ENCODE measurements at places on chromosomes 2 and 18.

- no peak for DNase-seq
These were observed 65.7 kb upstream of the RTN4 start for GRCh38 chr2:55115761-55116597.

- no peak for DNase-seq
These were observed 197.1 kb downstream of the TCF4 start for GRCh38 chr18:55390898-55391297.

DNA sequence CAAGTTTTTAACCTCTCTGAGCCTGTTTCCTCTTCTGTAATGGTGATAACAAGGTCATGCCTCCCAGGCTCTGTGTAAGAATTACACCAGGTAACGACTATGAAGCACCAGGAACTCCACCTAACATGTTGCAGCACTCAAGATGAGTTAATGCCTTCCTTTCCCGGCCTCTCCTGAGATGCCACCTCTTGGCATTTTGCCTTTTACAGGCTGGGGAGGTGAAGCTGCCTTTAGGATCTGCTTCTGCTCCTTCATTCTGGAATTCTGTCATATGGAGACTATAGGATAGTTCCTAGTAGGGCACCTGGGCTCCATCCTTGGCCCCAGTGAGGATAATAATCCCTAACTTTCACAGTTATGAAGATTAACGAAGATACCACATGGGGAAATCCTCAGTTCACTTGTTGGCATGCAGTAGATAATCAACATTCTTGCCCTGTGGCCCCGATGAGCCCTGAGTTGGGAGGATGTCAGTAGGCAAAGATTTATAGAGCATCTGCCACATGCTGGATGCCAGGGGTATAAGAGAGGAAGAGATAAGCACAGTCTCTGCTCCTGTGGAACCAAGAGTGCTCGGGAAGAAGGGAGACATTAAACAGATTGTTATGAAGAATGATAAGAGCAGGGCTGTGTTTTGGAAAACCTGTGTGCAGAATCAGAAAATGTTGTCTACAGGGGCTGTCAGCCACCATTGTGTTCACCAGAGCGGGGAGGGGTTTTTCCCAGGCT, 43.9 kb upstream of the KCNF1 start:
- DNase-seq: no peak

DNA sequence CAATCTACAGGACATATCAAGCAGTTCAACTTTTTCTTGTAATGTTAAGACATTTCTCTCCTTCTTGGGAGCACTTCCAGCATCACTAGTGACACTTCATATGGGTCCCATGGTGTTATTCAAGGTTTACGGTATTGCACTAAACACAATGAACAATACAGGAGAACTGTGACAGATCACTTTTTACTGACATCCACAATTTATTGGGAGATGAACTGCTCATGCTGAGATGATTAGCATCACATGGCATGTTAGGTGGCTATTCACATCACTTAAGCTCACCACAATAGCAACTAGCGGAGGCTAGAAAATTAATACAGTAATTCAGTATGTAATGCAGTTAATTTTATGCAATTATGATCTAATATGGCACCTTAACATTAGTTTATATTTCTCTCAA, 264.4 kb downstream of the ERBB4 start:
- DNase-seq: no peak

DNA sequence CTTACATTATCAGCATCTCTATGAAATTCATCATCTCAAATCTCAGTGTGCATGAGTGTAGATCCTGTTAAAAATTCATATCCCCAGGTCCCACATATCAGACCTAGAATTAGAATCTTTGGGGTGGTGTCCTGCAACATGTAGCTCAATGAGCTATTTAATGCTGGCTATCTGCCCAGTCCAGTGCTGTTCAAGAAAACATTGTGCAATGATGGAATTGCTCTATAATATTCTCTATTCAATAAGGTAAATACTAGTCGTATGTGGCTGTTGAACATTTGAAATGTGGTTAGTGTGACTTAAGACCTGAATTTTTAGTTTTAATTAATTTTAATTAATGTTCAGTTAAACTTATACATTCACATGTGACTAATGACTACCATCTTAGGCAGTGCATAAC, 127.4 kb downstream of the NOL4 start:
- DNase-seq: no peak

DNA sequence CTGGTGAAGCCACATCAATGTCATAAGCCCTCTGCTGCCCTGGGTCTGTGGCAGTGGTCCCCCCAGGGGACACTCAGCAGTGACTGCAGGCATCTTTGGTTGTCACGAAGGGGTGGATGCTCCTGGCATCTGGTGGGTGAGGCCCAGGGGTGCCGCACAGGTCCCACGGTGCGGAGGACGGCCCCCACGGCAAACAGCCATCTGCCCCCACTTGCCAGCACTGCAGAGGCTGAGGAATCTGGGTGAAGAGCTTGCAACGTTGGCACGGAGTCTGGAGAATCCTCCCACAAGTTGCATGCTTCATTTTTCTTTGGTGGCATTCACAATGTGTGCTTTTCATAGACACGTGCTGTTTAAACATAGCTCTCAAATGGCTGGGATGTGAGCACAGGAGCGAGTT, 105.1 kb upstream of the PXDN start:
- no peak for DNase-seq

DNA sequence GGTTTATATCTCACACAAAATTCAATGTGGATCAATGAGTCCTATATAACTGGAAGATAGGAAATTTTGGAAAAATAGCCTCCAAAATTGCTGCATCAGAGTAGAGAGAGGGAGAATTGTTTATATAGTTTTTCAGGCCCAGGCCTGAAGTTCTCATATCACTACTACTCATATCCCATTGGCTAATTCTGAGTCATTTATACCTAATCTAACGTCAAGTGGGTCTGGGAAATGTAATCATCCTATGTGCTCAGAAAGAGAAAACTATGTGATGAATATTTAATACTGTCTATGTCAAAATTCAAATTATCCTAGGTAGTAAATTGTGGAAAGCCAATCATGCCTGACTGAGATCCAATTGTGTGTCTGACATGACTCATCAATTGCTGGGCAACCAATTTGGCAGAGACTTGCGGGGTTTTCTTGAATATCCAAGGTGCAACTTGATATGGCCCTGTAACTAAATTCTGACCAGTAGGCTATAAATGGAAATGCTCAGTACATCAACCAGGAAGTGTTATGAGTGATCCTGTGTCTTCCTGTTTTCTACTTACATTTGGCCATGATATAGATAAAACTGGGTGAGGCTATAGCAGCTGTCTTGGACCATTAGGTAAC, 744.4 kb downstream of the KCNJ3 start:
- DNase-seq: no peak

- DNase-seq: no peak
These were observed 3.4 kb downstream of the RAB31 start for GRCh38 chr18:9711361-9712129.

GRCh38 chr2:8277921-8278571, 403.8 kb upstream of the ID2 start:
- DNase-seq: no peak

DNA sequence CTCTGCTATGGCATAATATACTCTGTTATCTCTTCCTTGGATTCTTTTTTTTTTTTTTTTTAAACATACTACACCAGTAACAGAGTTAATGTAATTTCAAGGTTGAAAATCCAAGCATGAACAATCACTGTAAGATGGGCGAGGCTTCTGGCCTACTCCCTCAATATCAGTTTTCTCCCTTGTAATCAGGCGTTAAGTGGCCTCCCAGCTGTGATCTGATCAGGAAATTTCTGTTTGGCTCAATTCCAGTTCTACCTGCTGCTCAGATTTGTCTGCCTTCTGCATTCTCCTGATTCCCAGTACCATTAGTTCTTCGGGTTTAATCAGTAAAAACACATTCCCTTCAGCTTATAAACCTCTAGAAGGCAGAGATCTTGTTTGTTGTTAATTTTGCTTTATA, 18.6 kb downstream of the PRKD3 start:
- no peak for DNase-seq

GRCh38 chr2:240876475-240877251, 8.0 kb downstream of the AGXT start:
- no peak for DNase-seq

DNA sequence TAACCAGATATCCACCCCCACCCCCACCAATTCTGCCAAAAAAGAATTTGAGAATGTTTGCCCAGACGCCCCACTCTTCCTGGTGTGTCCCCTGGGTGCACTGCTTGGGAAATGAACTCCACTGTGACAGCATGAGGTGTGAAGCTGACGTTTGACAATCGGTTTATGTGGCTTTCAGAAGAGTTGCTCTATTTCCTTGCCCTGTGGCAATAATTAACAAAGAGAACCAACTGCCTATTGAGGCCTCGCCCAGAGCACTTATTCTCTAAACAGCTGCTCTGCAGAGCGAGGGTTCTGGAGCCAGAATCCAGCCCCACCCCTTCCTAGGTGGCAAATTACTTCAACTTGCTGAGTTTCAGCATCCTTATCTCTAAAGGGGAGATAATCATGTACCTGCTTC, 115.8 kb upstream of the SIX3 start:
- DNase-seq: no peak

GRCh38 chr2:149904352-149905175, 317.0 kb upstream of the MMADHC start:
- DNase-seq: no peak

DNA sequence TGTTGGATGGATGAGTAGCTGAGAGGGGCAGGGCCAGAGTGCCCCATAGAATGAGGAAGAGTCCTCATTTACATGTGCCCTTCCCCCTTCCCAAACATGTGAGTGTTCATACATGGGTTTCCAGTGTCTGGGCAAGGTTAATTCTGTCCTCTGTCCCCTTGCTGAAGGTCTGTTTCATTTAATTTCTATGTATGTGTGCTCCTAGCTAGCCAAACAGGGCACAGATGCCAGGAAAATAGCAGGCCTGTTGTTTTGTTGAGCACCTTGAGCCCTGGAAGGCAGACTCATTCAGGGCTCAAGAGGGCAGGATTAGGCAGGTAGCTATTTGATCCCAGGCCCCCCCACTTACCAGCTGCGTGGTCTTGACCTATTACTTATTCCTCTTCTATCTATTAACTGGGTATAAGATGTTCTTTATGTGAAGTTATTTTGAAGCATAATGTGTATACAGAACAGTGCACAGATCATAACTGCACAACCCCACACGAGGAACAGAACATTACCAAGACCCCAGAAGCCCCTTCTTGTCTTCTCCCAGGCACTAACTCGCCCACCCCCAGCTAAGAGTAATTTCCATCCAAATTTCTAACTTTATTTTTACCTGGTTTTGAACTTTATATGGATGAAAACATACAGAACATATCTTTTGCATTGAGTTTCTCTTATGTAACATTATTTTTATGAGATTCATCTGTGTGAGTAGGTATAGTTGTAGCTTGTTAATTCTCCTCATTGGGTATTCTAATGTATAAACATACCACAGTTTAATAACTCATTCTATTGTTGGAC, 164.3 kb downstream of the RPIA start:
- no peak for DNase-seq

DNA sequence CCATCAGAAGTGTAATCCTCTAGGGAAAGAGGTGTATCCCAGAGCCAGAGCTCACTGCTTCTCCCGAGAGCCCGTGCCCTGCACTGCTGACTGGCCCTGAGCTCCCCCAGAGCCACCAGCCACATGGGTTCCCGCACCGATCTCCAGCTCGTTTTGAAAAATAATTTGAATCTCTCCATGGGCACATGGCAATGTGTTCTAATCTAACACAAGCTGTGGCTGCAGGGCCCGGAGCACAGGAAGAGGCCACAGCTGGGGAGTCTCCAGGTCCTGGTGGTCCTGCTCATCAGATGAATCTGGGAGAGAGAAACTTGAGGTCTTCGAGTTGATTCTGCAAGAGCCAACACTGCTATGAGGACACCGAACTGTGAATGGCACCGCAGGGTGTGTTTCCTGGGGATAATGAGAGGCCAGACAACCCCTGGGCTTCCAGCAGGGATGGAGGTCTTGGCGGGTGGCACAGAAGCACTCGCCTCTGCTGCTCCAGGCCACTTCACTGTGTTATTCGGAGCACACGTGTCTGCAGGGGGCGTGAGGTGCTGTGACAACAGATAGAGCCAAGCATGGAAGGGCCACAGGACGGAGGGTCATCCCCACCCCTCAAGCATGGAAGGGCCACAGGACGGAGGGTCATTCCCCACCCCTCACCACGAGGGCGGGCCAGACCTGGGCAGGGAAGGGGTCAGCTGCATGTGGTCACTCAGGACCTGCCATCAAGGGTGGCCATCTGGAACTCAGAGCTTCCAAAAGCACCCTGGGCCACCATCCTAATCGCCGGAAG, 196.8 kb downstream of the NDUFA10 start:
- no peak for DNase-seq

GRCh38 chr2:103616891-103617290, 855.1 kb downstream of the TMEM182 start:
- no peak for DNase-seq

GRCh38 chr2:29225814-29226213, 110.6 kb downstream of the CLIP4 start:
- no peak for DNase-seq

DNA sequence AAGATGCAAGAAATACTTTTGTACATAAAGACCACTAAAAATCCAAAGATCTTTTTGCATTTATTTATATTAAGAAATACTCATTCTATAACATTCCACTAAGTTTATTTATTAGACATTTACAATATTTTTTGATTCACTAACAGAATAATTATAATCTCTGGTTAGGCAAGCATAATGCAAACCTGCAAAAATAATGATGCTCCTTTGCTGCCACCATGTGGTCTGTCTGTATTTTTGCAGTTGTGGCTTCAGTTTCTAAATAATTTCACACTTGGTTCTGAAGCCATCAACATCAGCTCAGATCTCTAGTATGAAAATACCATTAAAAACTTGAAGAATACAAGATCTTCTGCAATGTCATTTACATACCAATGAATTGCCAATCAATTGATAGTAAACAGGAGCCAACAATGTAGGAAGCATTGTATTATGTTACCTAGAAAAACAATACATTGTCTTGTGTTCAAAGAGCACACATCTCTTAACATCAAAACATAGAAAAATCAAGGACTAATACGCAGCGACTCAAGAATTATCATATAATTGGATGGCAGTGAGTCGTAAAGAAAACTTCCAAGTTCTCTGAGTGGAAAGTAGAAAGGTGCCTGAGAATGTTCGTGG, 28.8 kb upstream of the WDR75 start:
- DNase-seq: peak; percentile 44

- DNase-seq: no peak
These were observed 175.4 kb downstream of the SATB2 start for GRCh38 chr2:199282309-199282708.

GRCh38 chr2:86045541-86045940, 60.1 kb downstream of the POLR1A start:
- no peak for DNase-seq

DNA sequence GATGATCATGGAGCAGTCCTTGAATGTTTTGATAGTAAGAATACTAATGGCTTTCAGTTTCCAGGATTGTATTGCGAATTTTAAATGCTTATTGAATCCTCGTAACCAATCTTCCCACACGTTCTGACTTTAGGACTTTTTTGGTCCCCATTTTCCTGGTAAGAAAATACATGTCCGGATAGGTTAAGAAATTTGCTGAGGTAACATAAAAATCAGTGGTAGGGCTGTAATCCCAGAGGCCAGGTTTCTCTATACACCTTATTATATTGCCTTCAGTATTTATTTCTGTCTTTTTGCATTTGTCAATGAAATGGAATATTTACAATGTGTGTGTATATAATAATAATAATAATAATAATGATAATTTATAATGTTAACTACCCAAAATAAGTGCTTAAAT, 603.2 kb downstream of the TMEM182 start:
- DNase-seq: no peak

Data from HEK293T (cell line).